ENCODE measurements at places on chromosomes 3 and 15.

GRCh38 chr3:10335871-10336622, 15.1 kb upstream of the SEC13 start:
- DNase-seq = peak; percentile 30

GRCh38 chr3:152849996-152850578, 15.2 kb downstream of the P2RY1 start:
- no peak for DNase-seq

DNA sequence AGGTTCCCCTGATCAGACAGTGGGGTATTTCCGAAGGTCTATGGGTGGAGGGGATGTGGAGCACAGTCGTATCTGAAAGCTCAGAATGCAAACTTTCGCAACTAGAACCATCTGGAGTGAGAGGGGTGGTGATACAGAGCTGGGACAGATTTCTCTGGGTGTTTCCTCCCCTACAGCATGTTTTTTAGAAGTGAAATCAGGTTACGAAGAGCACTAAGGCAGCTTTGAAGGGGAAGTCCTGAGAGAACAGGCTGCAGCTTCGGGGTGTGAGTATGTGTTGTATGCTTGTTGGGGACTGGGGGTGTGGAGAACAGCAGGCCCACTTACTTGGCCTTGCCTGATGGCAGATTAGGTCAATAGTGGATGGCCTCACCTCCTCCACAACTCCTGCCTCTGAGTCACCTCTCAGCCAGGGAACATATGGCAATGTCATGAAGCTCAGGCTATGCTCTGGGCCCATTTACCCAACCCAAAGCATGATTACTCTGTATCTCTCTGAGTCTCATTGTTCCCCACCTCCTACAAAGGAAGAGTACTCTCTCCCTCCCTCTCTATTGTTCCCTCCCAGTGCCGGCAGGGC, 107.2 kb upstream of the RASGRP1 start:
- DNase-seq = peak; percentile 50

DNA sequence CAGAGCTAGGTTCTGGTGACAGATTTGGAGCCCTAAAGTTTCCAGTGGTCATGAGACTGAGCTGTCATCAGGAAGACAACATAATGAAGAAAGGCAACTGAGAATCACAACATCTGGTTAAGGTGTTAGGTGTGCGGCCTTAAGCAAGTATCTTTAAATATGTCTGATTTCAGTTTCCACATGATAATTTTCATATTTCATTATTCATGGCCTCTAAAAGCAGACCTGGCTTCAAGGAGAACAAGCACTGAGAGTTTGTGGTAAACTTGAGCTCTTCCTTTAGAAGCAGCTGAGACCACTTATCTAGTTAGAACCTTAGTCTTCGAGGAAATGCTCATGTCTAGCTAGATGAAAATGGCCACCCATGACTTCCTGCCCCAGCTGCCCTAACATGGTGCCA, 25.7 kb upstream of the MYLK start:
- DNase-seq = no peak

DNA sequence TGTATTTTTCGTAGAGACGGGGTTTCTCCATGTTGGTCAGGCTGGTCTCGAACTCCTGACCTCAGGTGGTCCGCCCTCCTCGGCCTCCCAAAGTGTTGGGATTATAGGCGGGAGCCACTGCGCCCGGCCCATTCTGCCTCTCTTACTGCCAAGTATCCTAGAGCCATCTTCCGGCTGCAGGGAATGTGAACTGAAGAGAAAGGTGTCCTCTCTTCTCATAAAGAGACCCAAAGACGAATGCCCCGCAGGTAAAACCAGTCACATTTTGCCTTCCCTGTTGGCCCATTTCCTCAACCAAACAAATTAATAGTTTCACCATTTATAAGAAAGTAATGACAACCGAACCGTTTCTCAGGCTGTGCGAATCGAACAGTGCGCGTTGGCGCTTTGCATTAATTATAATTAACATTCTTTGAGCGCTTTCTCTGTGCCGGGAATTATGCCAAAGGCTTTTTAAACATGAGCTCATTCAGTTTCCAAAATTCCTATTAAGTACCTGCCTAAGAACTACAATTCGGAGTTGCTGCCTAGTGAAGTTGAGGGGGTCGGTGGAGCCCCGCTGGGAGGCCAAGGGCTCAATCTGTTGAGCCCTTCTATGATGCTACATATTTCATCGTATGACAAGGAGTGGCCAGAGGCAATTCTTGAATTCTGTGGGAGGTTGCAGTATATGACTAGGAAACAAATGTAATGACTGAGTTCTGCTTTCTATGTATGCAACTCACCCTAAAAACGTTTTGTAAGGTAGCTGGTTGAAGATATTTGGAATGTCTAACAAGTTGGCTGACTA, 819 bp upstream of the RPL24 start:
- no peak for DNase-seq

DNA sequence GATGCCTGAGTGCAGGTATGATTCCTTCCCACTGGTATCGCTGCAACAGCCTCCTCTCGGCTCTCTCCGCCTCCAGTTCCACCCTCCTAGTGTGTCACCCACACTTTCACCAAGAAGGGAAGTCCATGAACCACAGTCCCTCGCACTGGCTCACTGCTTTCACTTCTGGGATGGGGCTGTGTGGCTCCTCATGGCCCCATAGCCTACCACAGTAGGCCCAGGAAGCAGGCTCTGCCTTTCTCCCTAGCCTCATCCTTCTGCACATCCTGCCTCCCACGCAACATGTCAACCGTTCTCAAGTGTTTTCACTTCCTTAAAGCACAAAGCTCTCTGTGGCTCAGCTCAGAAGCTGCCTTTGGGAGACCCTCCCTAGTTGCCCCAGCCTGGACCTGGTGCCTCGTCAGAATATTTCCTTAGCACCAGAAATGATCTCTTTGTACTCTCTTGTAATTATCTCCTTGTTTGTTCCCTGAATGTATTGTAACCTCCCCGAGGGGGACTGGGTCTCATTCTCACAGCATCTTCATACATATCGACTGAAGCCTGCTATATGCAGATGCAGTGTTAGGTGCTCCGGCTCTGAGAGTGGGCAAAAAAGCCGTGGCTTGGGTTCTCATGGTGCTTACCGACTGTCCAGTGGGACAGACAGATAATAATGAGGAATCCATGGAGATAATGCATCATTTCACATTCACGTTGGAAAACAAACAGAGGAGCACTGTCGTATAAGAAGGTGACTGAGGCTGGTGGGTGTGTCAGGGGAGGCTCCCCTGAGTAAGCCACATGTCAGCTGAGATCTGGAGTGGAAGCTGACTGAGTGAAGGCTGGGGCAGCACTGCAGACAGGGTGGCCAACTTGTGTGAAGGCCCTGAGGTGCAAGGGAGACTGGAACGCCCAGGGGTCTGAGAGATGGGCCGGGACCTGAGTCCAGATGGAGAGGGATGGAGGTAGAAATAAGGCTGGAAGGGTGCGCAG, 107.1 kb downstream of the DGKG start:
- no peak for DNase-seq

DNA sequence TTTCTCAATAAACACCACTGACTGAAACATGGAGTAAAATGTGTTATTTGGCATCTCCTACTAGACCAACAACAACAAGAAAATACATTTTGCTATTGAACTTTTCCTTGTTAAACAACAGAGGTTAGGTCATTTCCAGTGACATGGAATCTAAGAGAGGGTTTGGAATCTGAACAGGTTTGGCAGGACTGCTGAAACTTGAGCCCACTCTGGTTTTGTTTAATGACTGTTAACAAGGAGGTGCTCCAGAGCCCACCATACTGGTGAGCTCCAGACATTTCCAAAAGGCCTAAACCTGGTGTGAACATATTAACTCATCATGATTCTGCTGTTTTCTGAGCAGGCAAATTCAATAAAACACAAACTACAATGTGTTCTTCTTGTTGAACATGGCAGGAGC, 330.7 kb upstream of the TRIM42 start:
- DNase-seq = no peak

DNA sequence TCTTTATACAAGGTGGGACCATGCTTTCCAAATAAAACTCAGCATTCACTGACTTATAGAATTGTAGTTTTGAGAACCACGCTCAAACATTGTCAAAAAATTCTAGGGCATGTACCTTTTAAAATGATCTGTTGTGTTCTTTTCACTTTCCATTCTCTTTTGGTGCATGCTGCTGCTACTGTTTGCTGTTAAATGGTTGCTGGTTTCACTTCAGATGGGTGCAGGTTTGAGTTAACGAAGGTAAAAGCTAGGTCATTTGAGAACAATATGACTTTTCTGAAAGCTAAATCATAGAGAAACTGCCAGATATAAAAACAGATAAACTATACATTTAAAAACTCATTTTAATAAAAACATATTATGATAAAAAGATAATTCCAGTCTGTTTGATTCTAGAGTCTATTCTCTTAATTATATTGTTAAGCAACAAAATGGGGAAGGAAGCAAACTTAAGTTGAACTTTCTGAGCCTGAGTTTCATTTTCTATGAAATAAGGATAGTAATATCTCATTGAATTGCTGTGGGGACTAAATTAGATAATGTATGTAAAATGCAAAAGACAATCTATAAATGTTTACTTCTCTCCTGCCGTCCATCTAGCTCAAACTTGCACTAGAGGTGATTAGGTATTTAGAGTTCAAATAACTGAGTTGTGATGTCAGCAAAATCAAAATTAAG, 82.4 kb downstream of the OXSM start:
- no peak for DNase-seq

- no peak for DNase-seq
Measured at GRCh38 chr3:26381411-26381810, 241.2 kb upstream of the LRRC3B start.

DNA sequence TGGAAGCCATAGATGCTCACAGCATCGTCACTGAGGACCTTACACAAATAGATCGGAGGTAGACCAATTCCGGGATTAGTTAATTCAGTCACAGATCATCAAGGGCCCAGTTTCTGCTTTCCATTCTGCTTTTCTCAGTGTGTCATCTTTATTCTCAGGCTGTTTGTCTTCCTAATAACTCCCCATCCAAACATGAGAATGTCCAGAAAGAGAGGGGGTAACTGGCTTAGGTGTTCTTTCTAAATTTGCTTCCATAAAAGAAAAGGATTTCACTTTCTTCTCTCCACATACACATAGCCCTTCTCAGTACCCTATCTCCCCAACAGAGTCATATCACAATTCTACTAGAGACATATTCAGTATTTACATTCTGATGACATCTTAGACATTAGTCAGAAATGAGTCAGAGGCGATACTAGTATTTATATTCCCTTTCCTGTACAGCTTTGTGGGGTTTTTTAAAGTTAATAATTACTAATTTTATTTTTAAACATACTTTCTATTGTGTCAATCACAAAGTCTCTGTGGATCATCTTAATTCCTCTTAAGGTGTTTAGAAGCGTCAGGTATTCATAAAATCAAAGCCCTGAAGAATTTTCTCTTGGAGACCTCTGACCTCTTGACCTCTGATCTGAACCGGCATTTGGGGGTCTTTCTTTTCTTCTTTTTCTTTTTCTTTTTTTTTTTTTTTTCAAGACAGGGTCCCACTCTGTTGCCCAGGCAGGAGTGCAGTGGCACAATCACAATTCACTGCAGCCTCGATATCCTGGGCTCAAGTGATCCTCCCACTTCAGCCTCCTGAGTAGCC, 24.3 kb upstream of the IL12A start:
- DNase-seq = no peak

GRCh38 chr15:100821327-100821726, 58.3 kb upstream of the ALDH1A3 start:
- DNase-seq = no peak

- no peak for DNase-seq
Measured at GRCh38 chr3:63076357-63076756, 201.1 kb upstream of the CADPS start.

- no peak for DNase-seq
Measured at GRCh38 chr15:60840703-60841411, 361.9 kb upstream of the ICE2 start.

DNA sequence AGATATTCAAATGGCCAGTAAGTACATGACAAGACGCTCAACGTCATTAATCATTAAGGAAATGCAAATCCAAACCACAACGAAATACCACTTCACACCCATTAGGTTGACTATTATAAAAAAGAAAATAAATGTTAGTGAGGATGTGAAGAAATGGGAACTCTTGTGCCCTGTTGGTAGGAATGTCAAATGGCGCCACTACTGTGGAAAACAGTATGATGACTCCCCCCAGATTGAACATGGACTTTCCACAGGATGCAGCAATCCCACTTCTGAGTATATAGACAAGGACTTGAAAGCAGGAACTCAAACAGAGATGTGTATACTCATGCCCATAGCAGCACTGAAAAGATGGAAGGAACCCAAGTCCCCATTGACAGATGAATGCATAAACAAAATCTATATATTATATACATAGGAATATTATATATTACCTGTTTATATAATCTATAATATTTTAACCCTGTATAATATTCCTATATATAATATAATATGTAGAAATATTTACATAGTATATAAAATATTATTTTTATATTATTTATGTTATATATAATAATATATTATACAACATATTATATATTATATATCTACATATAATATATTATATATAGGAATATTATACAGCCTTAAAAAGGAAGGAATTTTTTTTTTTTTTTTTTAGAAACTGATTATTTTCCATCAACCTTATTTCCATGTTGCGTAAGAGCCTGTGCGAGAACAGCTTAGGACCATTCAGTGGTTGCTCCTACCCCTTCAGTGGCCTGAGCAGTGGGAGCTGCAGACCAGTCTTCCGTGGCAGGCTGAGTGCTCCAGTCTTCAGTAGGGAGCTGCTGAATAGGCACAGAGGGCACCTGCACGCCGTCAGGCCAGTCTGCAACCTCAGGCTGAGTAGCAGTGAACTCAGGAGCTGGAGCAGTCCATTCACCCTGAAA, 17.6 kb upstream of the PIGZ start:
- no peak for DNase-seq

GRCh38 chr3:157063926-157064325, 96.0 kb downstream of the CCNL1 start:
- no peak for DNase-seq

DNA sequence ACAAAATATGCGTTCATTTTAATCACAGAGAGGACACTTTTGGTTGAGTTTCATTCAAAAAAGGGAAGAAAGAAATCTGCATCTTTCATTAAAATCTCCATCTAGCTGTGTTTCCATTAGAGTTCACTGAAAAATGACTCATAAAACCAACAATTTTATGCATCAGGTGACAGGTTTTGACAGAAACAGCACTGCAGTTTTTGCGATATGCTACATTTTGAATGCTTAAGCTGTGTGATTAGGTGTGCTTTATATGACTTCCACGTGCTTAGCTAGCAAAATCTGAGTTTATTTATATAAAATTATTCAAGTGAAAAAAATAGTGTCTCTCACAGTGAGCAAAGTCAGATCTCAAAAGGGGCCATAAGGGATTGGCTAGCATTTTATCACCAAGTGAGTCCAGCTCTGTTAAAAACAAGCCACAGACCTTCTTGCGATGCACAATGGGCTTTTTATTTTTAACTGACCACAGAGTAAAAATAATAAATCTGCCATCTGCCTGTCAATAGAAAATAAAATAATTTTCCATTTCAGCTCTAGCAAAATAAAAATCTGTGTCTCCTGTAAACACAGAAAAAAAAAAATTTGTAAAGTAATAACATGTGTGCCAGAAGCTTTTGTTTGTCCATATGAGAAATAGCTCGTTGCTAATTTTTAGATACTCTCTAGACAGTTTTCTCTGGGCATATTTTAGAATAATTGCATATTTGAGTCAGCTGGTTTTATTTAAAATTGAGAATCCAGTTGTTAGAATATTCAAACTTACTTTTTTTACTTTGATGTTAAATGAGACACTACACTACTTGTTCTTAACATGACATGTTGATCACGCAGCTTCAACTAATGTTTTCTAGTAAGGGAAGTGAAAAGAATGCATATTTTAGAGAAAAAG, 409.8 kb downstream of the ROBO2 start:
- no peak for DNase-seq
